Activated T-cell treated with anti-CD3 and anti-CD28 coated beads, Interleukin-2, amount 50 U/mL, for 1 hour (primary cell): ENCODE measurements at places on chromosomes 4 and X.

DNA sequence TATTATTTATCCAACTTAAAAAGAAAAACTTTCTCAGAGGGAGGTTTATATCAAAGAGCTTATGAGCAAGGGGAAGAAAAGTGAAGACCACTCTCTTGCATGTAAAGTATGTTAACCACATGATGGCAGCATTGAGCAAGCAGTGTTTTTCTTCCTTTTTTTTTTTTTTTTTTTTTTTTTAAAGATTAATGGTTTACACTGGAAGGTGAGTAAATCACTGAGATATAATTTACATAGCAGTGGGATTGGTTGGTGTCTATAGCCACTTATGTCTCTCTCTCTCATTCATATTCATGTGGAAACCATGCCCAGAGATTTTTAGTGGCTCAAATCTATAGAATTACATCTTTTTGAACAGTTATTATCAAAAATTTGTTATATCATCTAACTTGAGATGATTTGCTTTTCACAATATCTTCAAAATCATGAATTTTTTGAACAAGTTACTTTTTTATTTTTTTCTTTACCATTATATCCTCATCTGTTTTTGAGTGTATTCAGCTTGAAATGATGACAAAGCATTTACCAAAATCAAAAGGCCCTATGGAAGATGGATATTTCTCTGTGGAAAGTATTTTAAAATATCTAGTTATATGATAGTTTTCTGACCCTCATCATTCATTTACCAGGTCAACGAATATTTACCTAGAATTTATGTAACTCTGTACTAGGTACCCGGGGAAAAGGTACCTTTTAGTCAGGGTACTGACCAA, 31.6 kb downstream of the MTHFD2L start:
- no peak for DNase-seq

- DNase-seq = no peak
Observed at GRCh38 chr4:8029689-8030088, 90.0 kb upstream of the AFAP1 start.

DNA sequence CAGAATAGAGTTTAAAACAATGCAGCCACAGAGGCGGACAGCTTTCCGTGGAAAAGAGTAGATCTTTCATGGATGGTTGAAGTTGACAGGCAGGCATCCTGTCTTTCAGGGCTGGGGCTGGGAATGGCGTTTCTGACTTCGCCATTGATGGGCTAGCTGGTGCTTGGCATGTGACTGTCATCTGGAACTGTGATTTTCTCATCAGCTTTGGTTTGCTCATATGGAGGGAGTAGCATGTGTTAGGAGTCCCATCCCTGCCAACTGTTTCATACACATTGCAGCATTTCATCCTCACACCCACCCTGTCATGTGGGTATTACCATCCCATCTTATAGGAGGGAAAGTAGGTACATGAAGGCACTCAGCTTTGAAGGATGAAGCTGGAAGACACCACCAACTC, 49.2 kb upstream of the STX18 start:
- DNase-seq = no peak

GRCh38 chr4:6297266-6297815, 27.7 kb downstream of the WFS1 start:
- DNase-seq = no peak

DNA sequence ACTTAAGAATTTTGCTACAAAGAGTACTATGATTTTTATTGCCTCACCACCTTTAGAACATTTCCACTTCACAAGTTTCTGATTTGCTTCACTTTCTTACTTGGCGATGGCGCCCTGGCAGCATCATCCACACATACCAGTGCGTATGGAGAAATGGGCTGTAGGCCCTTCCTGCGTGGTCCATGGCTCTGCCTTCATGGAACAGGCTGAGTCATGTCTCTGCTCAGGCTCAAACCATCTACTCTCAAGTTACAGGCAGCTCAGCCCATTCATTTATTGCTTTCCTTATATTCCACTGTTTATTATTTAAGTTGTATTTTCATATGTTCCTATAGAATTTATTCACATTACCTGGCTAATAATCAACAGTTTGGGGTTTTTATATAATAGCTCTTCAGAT, 21.1 kb downstream of the CASP3 start:
- no peak for DNase-seq

- DNase-seq = no peak
Observed at GRCh38 chr4:94304365-94304971, 38.2 kb downstream of the HPGDS start.

DNA sequence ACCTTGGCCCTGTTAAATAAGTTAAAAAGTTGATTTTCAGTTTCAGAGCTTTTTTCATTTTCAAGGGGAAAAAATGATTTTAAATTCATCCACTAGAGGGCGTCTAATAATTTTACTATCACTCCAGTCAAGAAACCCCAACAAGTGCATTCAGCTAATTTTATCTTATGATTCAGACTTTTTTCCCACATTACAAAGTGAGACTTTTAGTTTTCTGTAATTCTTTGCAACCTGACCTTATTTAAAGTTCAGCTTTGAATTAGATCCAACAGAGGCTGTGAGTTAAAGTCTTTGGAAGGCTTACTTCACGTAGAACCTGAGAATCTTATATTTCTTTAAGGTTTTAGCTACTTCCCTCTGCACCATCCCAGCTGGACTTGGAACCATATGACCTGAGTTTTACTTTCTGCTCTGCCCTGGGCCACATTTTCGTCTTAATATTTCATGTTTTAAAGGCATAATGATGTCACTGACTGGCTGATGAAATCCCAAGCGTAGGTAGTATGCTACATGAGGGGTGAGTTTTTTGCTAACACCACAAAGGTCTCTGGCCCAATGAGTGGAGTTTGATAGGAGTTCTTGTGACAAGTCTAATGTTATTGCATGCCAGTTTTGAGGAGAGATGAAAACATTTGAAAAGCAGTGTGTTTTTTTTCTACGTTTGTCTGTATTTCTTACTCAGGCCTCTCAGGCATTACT, 7.2 kb downstream of the GNRHR start:
- no peak for DNase-seq

- no peak for DNase-seq
Observed at GRCh38 chrX:11781133-11781532, 23.1 kb downstream of the MSL3 start.

GRCh38 chr4:127905029-127905428, 24.3 kb downstream of the PLK4 start:
- DNase-seq = no peak

DNA sequence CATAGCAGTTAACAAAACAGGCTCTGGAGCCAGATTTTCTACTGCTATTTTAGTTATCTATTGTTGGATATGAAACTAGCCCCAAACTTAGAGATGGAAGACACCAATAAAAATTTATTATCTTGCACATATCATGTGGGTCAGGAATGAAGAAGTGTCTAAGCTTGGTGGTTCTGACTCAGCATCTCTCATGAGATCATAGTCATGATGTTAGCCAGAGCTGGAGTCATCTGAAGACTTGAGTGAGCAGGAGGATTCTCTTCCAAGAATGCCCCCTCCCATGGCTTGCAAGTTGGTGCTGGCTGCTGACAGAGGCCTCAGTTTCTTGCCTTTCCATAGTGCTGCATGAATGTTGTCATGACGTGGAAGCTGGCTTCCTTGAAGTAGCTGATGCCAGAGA, 68.2 kb upstream of the TAPT1 start:
- DNase-seq = no peak

- DNase-seq = no peak
Observed at GRCh38 chrX:14927401-14927800, 54.2 kb downstream of the MOSPD2 start.

GRCh38 chr4:95294321-95294720, 254.5 kb downstream of the UNC5C start:
- no peak for DNase-seq

- DNase-seq = peak; percentile 24
Observed at GRCh38 chr4:145935253-145936141, 3.1 kb downstream of the ZNF827 start.

DNA sequence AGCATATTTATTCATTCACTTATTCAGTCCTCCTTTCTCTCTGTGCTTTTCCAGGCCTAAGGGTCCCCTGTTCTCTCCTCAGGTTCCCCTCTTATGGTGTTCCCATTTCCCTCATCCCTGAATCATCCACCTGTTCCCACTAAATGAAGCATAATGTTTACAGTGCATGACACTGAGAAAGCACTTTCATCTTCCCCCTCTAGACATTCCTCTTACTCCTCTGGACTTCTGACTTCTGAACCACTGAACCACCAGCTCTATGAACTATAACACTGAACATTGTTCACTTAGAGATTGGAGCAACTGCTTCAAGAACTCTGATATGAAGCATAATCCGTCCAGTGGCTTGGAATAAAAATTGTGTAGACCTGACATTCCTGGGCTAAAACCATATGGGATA, 59.5 kb downstream of the CD38 start:
- no peak for DNase-seq

GRCh38 chr4:121822796-121823504, 733 bp downstream of the CCNA2 start:
- peak; percentile 24 for DNase-seq

- peak; percentile 55 for DNase-seq
Observed at GRCh38 chr4:1012034-1012739, 761 bp downstream of the FGFRL1 start.

DNA sequence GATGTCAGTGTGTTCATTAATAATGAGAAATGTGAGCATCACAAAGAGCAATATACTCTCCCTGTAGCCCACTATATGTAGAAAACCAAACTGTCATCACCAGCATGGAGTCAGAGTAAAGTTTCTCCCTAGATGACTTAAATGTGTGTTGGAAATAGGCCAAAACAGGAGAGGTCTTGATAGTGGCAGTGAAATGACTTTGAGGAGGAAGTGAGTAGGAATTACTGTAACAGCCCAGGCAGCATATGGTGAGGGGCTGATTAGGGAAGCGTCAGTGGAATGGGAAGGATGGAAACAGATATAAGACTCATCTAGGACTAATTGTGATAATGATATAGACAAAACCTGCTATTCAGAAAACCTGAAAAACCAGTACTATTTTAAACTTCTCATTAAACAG, 83.9 kb downstream of the ATXN3L start:
- no peak for DNase-seq

DNA sequence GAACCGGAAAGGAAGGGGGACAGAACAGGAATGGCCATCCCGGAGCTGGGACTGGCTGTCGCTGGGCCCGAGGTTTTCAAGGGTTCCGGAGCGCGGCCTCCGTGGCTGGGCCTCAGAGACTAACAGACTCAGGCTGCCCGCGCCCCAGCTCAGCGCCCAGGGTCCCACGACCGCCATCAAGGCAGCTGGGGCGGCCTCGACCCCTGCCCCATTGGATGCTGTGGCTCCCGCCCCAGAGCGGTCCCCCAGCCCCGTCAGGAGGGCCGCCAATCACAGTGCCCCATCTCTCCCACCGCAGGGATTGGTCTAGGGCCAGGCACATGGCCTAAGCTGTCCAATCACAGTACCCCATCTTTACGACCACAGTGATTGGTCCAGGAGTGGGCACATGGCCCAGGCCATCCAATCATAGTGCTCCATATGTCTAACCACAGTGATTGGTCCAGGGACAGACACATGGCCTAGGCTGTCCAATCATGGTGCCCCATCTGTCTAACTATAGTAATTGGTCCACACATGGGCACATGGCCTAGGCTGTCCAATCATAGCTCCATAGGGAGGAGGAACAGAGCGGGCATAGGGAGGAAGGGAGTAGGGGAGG, 105.3 kb upstream of the NKX1-1 start:
- DNase-seq = no peak

- no peak for DNase-seq
Observed at GRCh38 chr4:151728679-151729078, 32.1 kb downstream of the GATB start.

GRCh38 chrX:134676436-134676835, 18.2 kb upstream of the PLAC1 start:
- no peak for DNase-seq

DNA sequence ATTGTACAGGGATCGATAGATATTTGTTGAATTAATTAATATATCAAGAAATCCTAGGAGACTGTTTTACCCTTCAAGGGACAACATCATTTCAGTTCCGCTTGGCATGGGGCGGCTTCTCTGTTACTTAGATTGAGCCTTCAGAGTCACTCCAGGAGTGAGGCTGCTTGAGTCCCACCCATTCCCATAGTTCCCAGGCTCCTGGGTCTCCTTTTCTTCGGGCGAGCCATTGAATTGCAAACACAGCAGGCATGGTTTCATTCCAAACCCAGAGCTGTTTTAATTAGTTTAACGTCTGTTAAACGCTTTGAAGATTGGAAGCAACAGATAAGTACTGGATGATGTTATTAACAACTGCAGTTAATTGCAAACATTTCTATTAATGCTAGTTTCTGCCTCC, 571 bp upstream of the EDA start:
- no peak for DNase-seq

DNA sequence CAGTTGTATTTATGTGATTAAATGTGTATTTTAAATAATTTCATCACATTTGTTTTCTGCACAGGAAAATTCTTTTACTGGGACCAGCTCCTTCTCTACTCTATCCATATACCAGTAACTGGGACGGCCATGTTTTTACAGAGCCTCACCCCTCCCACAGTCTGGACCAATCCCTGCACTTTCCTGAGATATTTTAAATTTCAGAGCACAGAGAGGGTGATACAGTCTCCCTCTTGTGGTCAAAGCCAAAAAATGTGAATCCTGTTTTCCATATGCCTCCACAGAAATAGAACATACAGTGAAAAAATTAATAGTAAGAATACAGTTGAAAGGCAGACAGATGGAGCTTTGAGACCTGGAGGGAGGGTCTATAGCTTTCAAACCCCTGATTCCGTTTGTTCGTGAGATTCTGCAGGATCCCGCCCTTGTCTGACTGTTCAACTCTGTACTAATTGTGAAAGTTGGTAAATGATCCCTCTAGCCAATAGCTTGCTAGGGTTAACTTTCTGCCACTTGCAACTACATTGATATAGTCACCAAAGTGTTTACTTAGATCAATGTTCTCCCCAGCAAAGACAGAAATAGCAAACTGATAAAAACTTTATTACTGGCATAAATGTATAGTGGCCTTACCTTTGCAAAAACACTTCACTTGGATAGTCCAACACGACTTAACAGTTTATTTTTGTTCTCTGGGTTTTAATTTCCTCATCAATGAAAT, 172.2 kb downstream of the PPARGC1A start:
- DNase-seq = no peak

- no peak for DNase-seq
Observed at GRCh38 chrX:39164212-39164611, 363.0 kb downstream of the MID1IP1 start.

DNA sequence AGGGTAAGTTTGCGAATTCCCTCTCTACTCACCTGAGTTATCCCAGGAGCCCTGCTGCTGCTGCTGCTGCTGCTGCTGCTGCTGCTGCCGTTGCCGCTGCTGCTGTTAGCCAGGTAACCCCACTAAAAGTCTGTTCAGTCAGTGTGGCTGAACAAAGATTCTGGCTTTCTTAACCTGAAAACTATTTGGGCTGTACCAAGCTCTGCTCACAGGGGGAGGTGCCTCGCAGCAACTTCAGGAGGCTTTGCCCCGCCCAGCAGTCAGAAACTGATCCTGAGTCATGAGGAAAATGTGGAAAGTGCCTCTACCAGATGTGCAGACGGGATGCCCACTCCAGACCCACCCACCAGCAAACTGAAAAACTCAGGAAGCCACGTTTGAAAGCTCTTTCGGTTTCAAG, at the start of gene CAPN6:
CAPN6 (minus strand) TSS at position 145 of the 400 bp plus-strand sequence. CDS start 6,547 bp downstream, outside the sequence.
- DNase-seq = no peak

- DNase-seq = no peak
Observed at GRCh38 chr4:81789741-81790399, 318.2 kb upstream of the RASGEF1B start.

- DNase-seq = no peak
Observed at GRCh38 chr4:104989371-104989770, 157.3 kb upstream of the TET2 start.

- no peak for DNase-seq
Observed at GRCh38 chr4:84366161-84366560, 132.9 kb downstream of the NKX6-1 start.
